ENCODE measurements at places on chromosomes 5 and 9. TPM values are rescaled to one million over a fixed set of nuclear protein-coding genes. Genes with fewer than 3 reads are reported as not detected.

The TRIM36 gene
- total RNA-seq = not detected

The NIPAL4 gene
- 1.1 TPM for total RNA-seq

DNA sequence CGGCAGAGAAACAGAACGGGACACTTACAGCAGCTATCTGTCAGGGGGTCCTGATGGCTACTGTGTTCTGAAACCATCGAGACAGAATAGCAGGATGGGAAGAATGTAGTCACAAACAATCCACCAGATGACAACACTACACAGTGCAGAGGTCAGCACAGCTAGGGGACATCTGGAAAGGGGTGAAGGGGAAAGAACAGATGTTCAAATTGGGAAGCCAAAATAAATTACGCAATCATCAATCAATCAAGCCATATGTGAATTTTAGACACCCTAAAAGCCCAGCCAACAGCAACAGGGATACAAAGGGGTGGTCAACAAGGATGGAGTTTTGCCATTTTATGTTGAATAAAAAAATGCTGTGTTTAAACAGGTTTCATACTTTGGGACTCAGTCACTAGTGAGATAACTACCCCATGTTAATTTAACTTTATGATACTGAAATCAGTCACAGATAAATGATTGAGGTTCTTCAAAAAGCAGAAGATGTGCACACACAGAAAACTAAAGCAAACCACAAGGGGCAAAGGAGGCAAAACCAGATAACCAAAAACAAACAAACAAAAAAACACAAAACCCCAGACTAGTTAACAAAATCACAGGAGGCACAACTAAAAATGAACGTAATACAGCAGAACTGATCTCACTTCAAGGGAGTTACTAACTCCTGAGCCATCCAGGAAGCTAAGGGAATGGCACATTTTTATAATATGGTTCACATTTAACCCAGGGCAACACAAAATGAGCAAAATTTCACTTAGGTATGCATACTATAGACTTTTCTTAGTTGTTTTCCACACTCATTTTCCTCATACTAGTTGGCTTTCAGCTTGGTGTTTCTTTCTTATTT is 65.9 kb downstream of the HABP4 start:
- DNase-seq = no peak
- H3K4me3 ChIP-seq = no peak overlapping the region
- H3K27me3 ChIP-seq = no peaks in the 10 kb centered on the region
- no peak overlapping the region for H3K27ac ChIP-seq

- no peak for DNase-seq
- no peaks in the 10 kb centered on the region for H3K4me1 ChIP-seq
- no peak overlapping the region for H3K4me3 ChIP-seq
- H3K36me3 ChIP-seq = no peaks in the 10 kb centered on the region
- no peak overlapping the region for H3K27ac ChIP-seq
Measured at GRCh38 chr5:145324101-145324500, 511.0 kb downstream of the PRELID2 start.

DNA sequence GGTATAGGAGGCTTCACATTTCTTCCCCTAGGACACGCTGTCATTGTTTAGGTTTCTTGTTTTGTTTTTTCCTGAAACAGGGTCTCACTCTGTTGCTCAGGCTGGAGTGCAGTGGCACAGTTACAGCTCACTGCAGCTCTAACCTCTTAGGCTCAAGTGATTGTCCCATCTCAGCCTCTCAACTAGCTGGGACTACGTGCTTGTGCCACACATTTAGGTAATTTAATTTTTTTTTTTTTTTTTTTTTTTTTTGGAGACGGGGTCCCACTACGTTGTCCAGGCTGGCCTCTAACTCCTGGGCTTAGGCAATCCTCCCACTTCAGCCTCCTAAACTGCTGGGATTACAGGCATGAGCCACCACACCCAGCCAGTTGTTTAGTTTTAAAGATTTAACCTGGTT is 66.2 kb downstream of the EXOSC2 start:
- no peaks in the 10 kb centered on the region for H3K36me3 ChIP-seq
- H3K27me3 ChIP-seq = no peaks in the 10 kb centered on the region
- H3K4me1 ChIP-seq = no peaks in the 10 kb centered on the region
- no peak overlapping the region for H3K27ac ChIP-seq
- H3K4me3 ChIP-seq = no peak overlapping the region

GRCh38 chr5:10556289-10556807 is 7.5 kb upstream of the ANKRD33B start:
- H3K27me3 ChIP-seq = peaks cover 4% of the 10 kb centered on the region
- H3K27ac ChIP-seq = no peak overlapping the region
- peaks cover 12% of the 10 kb centered on the region for H3K4me1 ChIP-seq
- H3K4me3 ChIP-seq = no peak overlapping the region
